D721Med (cell line): ENCODE measurements at places on chromosomes 12 and 14.

GRCh38 chr12:57725851-57726150, 12.7 kb downstream of the AGAP2 start:
- DNase-seq: no peak

- no peak for DNase-seq
Measured at GRCh38 chr12:6367969-6368892, 7.1 kb downstream of the SCNN1A start.

DNA sequence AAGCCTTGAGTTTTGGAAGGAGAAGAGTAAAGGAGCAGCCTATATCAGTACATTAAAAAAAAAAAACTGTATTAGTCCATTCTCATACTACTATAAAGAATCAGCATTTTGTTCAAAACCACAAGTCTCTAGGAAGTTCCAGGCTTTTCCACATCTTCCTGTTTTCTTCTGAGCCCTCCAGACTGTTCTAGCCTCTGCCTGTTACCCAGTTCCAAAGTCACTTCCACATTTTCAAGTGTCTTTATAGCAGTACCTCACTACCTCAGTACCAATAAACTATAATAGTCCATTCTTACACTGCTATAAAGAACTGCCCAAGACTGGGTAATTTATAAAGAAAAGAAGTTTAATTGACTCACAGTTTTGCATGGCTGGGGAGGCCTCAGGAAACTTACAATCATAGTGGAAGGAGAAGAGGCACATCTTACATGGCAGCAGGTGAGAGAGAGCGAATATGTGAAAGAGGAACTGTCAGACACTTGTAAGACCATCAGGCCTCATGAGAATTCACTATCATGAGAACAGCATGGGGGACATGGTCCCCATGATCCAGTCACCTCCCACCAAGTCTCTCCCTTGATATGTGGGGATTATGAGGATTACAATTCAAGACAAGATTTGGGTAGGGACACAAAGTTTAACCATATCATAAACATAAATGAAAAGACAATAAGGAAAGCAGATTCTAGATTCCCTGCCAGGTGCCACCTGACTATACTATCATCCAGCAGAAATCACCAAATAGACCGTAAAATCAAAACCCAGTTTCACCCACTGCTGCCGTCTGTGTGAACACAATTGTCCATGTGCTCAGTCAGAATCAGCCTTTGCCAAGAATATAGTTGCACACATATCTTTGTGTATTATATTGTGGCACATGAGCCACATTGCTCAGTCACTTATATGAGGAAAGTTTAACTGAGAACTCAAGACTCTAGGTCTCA, 27.8 kb downstream of the TOGARAM1 start:
- no peak for DNase-seq

DNA sequence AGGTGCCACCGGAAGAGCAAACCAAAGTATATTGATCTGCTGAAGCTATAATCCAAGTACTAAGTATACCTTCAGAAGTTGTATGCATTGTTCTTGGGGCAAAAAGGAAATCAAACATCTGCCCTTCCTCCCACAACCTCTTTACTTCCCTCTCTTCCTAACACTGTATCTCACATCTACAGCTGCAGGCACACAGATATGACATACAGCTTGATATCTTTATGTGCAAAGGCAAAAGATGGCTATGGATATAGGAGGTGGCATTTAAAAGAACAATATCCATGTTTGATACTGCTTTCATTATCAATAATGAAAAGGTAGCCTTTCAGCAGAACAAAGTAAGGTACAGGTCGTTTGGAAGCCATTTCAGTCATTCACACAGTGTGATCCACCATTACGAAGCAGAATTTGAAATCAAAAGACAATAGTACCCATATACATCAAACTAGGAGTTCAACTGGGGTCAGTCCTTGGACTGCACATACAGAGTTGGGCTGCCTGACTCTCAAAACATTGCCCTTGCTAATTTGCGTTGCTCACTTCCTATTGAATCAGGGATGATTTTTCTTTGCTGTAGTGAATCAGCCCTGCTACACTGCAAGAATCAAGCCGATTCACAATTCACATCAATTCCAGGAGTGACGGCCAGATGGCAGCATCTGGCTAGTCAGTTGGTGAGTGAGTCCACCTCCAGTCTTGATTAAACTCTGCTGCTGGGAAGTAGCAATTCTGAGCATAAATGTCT, 8.9 kb downstream of the ANG start:
- no peak for DNase-seq

DNA sequence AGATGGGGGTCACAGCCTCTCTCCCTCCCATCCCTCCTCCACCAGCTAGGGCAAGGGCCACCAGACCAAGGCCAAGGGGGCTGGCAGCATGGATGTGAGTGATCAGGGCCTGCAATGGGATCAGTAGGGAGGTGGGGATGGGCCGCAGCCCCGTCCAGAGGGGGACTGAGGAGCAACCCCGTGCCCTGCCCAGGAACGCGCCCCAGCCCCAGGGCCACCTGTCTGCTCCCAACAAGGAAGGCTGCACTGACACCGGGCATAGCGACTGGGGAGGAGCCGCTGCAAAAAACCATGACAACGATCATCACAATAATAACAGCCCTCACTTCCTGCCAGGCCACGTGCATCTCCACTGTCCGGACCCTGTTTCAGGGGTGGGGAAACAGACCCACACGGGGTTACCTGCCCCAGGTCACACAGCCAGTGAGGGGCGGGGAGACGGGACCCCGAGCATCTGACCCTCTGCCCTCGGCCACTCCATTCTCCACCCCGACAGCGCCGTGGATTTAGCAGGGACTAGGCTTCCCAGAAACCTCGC, 24.3 kb downstream of the NCOR2 start:
- DNase-seq: no peak

DNA sequence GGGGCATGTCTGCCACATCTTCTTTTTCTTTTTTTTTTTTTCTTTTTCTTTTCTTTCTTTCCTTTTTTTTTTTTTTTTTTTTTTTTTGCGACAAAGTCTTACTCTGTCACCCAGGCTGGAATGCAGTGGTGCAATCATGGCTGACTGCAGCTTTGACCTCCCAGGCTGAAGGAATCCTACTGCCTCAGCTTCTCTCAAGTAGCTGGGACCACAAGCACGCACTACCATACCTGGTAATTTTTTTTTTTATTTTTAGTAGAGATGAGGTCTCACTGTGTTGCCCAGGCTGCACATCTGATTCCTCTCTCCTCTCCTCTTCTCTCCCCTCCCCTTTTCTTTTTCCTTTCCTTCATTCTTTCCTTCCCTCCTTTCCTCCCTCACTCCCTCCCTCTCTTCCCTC, 18.5 kb downstream of the SLC15A5 start:
- DNase-seq: no peak

DNA sequence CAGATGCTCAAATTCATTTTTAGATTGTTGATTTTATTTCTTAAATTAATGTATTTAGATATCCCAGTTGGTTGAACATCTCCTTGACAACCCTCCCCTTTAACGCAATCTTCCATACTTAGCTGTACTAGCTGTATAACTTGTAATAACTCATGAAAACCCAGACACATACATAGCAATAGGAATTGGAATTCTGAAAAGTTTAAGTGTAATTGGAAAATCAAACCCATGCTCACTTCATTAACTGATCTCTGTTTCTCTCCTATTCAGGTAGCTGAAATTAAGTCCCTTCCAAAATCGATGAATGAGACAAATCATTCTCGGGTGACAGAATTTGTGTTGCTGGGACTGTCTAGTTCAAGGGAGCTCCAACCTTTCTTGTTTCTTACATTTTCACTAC, at the start of gene OR4K15:
Gene OR4K15 (plus strand): TSS at position 301 of the 400 bp plus-strand sequence. CDS start 0 bp downstream, at position 301.
- DNase-seq: no peak
